ENCODE measurements at places on chromosomes 1 and 21. TPM values are rescaled to one million over a fixed set of nuclear protein-coding genes. Genes with fewer than 3 reads are reported as not detected.

CLCA4 gene
- total RNA-seq = not detected

SPRR2A gene
- total RNA-seq = not detected

TFB2M gene
- total RNA-seq = 15.3 TPM

MASP2 gene
- not detected for total RNA-seq

SLC35E2B gene
- 59.7 TPM for total RNA-seq

PTPN14 gene
- total RNA-seq = 55.0 TPM

NUP210L gene
- 0.15 TPM for total RNA-seq

CLDN17 gene
- total RNA-seq = not detected

KRTAP19-5 gene
- not detected for total RNA-seq

LRP8 gene
- 3.3 TPM for total RNA-seq

GUCA2B gene
- not detected for total RNA-seq

PLA2G2D gene
- not detected for total RNA-seq
